Stimulated activated CD4-positive, alpha-beta T cell treated with anti-CD3 and anti-CD28 coated beads, Interleukin-4, amount 100 ng/mL, for 4 hours (primary cell): ENCODE measurements at places on chromosomes 4 and X.

GRCh38 chr4:174320494-174321199 is 36.9 kb downstream of the CEP44 start:
- DNase-seq: no peak

DNA sequence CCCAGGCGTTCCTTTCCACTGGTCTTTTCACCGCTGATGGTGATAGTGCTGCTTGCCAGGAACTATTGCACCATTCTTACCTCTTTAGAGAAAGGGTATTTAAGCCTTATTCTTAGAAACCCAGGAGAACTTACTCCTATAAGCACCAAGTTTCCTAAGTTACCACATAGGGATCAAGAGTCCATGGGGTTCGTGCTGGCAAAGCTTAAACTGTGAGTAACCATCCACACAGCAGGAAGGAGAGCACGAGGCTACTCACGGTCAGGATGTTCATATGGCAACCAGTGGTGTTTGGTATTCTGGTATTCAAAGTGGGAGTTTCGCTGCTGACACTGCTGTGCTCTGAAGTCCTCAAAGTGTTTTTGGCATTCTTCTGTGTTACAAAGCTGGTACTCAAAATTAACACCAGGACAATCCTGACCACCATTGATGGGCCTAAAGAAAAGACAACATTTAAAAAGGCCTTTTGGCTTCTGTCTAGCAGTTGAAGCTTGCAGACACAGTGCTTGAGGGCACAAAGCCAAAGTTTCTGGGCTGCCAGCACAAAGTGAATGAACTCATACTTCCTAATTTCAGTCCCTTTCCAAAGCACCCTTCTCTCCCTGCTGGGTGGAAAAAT is 256.9 kb downstream of the ADAMTS3 start:
- no peak for DNase-seq

DNA sequence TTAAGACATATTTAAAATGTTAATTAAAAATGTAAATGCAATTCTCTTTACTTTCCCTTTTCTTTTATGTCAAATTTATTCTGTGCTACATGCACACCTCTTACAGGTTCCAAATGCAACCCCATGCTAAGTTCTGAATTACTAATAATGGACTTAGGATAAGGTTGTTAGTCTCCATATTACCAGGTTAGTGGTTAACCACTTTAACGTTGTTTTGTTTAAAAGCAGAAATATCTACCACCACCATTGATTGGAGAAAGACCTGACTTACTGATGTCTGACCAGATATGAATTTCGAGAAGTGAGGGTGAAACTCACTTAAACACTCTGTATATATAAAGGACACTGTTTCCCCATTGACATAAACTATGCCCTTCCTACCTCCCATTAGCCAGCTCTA is 6.9 kb upstream of the TRPC3 start:
- DNase-seq: no peak

DNA sequence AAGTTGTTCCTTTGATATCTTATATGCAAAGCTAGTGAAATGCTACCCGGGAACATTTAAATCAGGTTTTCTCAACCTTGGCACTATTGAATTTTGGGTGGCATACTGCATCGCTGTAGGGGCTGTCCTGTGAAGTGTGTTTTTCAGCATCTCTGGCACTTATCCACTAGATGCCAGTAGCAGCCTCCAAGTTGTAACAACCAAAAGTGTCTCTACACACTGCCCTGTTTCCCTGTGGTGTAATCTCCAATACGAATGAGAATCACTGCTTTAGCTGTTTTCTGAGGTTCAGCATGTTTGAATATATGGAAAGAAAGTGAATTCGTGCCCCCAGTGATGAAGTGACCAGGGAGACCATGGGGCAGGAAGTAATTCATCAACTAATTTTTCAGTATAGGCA is 551.6 kb upstream of the PRKX start:
- no peak for DNase-seq

DNA sequence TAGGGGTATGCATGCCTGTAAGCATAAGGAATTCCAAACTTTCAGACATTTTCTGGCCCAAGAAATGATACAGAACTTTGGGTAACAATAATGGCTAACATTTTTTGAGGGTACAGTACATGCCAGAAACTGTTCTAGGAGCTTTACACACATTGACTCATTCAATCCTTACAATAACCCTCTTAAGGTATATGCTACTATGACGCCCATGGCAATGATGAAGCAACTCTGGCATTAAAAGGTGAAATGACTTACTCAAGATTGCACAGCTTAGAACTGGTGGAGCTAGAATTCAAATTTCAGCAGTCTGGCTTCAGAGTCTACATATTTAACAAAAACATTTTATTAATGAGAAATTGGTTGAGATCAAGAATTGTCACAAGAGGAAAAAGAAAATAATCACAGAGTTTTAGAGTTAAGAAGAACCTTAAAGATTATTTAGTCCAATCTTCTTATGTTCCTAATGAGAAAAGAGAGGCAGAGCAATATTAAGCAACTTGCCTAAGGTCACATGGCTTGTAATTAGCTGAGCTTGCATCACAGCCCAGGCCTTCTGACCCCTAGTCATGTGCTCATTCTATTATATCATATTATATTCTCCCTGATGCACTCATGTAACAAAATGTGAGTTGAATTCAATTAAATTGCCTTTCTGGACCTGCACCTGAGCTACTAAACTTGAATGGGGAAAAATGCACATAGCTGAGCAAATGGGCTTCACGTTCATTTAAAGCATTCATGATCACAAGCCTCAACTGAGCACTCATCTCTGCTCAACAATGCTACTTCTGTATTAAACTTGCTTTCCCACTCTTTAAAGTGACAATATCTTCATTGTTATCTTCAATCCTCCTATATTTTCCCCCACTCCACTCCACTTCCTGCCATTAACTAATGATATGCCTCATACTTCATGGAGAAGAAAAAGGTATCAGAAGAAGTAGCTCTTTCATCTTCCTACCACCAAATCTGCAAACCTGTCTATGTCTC is 73.2 kb downstream of the ENOX2 start:
- no peak for DNase-seq

GRCh38 chr4:41257257-41257901 is 651 bp downstream of the UCHL1 start:
- DNase-seq: peak; percentile 49

DNA sequence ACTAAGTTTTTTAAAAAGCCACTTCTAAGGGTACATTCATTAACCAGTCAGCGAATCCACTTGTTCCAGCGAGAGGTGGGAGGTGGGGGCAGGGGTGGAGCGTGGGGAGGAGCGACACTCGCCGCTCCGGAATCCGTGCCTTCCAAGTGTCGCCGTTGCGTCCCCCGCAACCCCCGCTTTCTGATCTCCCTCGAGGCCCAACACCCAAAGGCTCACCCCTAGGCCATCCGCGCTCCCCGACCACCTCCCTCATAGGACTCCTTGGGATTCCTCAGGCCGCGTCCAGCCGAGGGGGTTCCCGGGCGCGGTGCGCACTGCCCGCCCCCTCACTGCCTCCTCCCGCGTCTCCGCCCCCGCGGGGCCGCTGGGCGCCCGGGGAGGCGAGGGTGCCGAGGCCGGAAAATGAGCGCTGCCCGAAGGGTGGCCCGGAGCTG is 108.1 kb upstream of the STOX2 start:
- peak; percentile 9 for DNase-seq

DNA sequence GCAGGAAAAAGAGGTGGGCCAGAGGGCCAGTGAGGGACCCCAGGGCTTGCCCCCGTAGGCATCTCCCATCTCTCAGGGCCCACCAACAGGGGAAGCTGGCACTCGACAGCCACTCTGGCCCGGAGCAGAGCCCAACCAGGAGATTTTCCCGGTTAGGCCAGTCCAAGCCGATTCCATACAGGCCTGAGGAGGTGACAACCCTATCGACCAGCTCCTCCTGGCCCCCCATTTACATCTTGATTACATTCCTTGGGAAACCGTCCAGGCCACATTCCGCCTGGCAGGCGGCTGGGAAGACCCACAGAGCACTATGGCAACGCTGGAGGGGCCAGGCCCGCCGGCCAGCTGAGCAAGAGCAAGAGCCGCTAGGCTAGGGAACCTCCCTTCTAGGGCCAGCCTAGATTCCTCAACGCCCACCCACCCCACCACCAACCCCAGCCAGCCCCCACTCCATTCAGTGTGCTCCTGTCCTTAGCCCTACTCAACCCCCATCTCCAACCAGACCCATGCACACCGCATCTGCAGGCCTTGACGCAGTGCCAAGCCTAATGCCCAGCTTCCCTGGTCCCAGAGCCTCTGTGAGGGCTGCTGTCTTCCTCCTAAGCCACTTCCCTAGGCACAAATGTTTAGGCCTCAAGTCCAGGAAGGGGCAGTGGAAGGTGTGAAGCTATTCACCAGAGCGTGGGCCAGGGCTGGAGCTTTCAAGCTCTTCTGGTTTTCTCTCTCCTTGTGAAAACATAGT is 161.2 kb downstream of the EFNB1 start:
- DNase-seq: no peak

- DNase-seq: no peak
These were observed 9.8 kb upstream of the UTP3 start for GRCh38 chr4:70678383-70678999.

DNA sequence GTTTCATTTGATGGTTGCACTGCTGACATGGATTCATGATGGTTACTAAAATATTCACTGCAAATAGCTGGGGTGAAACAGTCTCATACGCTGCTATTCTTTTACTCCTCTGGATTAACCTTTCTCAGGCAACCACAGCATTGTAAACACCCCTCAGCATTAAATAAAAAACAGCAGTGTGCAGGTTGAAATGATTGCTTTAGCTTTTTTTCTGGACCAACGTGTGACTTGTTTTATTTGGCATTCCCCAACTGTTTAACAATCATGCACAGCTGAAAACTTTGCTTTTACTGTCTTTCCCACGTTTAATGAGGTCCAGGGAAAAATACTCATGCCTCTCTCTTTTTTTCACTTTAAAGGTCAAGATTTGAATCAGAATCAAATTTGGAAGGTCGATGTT is 490.8 kb downstream of the RAPGEF2 start:
- no peak for DNase-seq

GRCh38 chrX:74372272-74372671 is 49.0 kb upstream of the SLC16A2 start:
- no peak for DNase-seq

DNA sequence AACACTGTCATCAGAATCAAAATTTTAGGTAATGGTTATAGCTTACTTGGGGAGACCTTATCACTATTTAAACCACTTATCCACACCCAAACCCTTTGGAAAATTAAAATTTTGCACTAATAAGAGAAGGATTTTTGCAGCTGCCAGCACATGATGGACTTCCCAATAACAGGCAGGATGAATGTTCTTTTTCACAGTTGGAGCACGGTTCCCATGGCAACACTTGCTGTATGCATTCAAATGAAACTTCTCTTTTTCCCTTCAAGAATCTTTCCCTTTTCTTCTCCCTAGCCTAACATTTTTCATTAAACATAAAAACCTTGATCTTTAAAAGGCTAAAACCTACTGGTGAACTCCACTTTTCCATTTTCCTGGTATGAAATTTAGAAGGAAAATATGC is 768.2 kb downstream of the KCTD8 start:
- DNase-seq: no peak

DNA sequence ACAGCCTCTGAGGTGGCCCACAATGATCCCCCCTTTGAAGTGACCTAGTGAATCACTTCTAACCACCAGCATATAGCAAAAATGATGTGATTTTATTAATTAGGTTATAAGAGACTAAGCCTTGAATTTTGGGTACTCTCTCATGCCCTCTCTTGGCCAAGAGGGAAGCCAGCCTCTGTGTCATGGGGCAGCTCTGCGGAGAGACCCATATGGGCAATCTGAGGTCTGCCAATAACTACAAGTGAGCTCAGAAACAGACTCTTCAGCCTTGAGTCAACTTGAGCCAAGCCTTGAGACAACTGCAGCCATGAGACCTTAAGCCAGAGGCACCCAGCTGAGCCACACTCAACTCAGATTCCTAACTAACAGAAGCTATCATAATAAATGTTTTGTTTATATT is 45.7 kb downstream of the MANBA start:
- no peak for DNase-seq

DNA sequence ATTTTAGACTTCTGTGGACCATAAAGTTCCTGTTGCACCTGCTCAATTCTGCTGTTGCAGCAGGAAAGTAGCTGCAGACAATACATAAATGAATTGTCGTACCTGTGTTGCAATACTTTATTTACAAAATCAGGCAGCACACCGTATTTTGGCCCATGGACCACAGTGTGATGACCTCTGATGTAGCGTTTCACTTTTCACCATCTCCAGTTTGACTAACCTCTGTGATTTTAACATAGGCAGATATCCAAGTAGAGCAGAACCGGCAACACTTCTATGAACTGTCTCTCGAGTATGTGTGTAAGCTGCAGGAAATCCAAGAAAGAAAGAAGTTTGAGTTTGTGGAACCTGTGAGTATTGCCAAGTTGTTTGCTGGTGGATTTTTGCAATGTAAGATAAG is 132.7 kb downstream of the ARHGAP10 start:
- no peak for DNase-seq

- DNase-seq: no peak
These were observed 110.6 kb upstream of the FSTL5 start for GRCh38 chr4:162274354-162274753.
